ENCODE measurements at places on chromosomes 7 and 10.

GRCh38 chr7:40777730-40778312 is 643.0 kb downstream of the SUGCT start:
- no peak for DNase-seq

- DNase-seq = no peak
Measured at GRCh38 chr7:92717623-92717992, 118.8 kb downstream of the CDK6 start.

DNA sequence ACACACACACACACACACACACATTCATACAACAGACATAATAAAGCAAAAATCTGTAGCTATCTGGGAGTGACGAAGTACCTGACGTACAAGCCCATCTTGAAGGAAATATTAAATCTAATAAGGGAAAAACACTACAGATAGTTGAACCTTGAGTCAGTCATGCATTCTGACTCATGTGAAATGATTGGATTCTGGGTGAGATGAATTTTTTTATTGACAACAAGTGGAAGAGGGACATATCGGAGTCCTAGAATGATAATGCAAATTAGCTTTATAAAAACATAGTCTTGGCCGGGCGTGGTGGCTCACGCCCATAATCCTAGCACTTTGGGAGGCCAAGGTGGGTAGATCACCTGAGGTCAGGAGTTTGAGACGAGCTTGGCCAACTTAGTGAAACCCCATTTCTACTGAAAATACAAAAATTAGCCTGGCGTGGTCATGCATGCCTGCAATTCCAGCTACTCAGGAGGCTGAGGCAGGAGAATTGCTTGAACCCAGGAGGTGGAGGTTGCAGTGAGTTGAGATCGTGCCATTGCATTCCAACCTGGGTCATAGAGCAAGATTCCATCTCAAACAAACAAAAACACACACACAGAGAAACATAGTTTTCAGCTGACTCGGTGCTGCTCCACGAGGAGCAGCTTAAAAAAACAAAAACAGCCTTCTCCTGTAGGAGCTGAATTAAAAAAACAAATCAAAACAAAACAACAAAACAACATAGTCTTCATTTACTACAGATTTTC is 154.4 kb upstream of the MKLN1 start:
- no peak for DNase-seq

GRCh38 chr10:28922127-28922526 is 244.8 kb downstream of the BAMBI start:
- no peak for DNase-seq

DNA sequence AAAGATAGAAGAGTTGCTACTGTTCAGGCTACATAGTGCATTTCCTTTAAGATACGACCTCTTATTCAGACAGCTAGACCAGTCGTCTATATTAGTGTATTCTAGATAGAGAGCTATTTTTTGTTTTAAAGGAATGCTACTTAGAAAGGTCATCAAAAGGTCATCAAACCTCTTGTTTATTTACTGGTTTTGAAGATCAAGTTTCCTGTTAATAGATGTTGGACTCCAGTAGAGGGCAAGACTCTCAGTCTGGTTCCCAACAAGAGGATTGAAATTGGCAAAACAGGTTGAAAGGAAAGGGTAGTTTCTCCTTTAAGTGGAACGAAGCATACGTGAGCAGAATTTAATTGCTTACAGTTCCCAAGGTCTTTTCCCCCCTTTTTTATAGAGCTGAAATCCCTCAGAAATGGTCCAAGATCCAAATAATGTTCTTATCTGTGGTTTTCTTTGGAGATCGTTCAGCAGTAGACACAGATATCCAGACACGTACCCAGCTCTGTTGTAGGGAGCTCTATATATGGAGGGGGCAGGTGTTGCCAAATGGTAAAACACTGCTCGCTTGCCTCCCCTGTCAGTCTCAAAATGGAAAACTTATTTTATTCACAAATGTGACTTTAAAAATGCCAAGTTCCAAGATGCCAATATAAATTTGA is 37.2 kb downstream of the BAMBI start:
- no peak for DNase-seq

- no peak for DNase-seq
Measured at GRCh38 chr10:1549591-1550290, 187.6 kb downstream of the ADARB2 start.

Measured in activated CD8-positive, alpha-beta memory T cell treated with anti-CD3 and anti-CD28 coated beads, Interleukin-2, amount 50 U/mL, for 48 hours (primary cell).